ENCODE measurements at places on chromosomes 4 and X.

- no peak for DNase-seq
These were observed 39.3 kb downstream of the GASK1B start for GRCh38 chr4:158133551-158133950.

- no peak for DNase-seq
These were observed 1.2 kb upstream of the SLC2A9 start for GRCh38 chr4:10022346-10023049.

DNA sequence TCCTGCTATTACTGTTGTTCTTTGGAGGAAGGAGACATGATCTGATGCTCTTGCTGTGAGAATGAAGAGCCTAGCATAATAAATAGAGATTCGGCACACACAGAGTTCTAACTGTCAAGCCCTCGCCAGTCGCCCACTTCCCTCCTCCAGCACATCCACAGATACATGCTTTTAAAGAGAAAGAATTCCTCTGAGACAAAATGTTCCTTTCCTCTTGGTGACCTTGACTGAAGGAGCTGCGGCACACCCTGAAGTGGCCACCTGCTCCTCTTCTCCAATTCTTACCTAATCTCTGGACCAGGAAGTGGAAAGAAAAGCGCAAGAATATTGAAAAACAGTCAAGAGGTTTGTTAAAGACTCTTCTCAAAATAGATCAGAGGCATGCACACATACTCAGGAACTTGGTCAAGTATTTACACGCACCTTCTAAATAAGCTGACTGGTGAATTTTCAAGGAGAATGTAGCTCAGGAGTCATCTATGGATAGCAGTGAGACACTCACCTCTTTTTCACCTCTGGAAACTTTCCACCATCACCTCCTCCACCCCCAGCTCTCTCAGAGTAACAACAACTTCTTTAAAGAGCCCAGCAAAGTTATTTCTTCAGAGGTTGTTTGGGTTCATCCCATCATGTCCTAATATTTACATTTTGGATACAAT lies 95.4 kb downstream of the PARM1 start:
- DNase-seq = no peak

- no peak for DNase-seq
These were observed 23.6 kb upstream of the SMPX start for GRCh38 chrX:21781525-21781924.

- no peak for DNase-seq
These were observed 48.5 kb downstream of the APOOL start for GRCh38 chrX:85052205-85052604.

GRCh38 chrX:136354201-136354600 lies 53.4 kb downstream of the ADGRG4 start:
- no peak for DNase-seq

DNA sequence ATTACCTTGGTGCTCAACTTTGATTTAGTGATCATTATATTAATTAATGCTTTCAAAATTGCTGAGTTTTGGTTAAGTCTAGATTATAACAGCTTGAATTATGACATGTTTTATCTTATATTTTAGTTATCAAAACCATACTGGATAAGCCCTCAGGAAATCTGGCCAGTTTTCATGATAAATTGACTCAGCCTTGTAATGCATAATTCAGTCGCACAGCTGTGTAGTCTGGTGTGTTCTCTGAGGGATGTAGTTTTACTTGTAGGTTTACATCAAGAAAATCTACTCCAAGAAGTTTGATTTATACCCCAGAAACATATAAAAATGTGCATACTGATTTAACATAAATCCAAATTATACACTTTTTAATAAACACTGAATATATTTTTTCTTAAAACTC lies 477.5 kb downstream of the SPRY1 start:
- no peak for DNase-seq

DNA sequence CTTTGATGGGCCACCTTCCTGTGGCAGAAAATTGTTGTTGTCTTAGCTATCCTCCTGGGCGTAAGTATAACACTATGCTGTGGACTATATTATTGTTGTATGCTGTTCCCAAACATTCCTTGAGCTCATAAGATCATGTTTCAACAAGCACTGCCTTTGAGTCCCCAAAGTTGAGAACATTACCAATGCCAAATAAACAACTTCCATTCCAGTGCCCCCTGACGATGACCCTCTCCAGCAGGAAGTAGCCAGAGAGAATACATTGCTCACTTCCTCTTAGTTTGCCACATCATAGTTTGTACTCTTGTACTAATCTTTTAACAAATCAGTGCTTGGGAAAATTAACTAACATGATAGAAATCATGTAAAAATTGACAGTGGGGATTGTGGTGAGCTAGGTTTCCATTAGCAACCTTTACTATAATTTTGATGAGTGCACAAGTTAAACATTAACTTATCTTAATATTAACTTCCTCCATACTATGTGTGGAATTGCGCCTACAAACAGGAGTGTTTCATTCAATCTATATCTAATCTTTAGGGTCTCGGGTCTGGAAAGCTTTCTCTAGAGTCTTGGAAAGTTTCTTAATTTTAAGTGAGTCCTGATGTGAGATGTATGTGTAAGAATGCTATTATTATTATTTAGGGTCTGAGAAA lies 20.3 kb upstream of the DHX15 start:
- DNase-seq = no peak

DNA sequence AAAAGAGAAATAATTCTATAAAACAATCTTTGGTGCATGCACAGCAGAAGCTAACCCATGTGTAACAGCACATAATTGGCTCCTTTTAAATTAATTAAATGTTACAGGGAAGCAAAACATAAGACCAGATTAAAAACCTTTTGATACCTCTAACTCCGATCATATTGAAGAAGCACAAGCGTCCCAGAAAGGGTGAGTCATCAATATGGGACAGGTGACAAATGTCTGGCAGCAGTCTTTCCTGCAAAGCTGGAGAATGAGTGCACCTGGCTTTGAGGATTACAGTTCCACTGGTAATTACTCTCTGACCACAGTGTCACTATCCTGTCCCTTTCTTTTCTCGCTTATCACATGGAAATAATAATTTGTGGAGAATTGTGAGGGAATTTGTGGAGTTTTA lies 94.6 kb downstream of the FAM9B start:
- no peak for DNase-seq

GRCh38 chr4:28167411-28167810 lies 1306.8 kb downstream of the STIM2 start:
- DNase-seq = no peak

- no peak for DNase-seq
These were observed 50.8 kb upstream of the STIM2 start for GRCh38 chr4:26809811-26810210.

- peak; percentile 6 for DNase-seq
These were observed at the start of gene FAAH2 for GRCh38 chrX:57286507-57287251. Gene FAAH2 (plus strand): TSS chrX:57286706. CDS start chrX:57286826, 120 bp downstream.

DNA sequence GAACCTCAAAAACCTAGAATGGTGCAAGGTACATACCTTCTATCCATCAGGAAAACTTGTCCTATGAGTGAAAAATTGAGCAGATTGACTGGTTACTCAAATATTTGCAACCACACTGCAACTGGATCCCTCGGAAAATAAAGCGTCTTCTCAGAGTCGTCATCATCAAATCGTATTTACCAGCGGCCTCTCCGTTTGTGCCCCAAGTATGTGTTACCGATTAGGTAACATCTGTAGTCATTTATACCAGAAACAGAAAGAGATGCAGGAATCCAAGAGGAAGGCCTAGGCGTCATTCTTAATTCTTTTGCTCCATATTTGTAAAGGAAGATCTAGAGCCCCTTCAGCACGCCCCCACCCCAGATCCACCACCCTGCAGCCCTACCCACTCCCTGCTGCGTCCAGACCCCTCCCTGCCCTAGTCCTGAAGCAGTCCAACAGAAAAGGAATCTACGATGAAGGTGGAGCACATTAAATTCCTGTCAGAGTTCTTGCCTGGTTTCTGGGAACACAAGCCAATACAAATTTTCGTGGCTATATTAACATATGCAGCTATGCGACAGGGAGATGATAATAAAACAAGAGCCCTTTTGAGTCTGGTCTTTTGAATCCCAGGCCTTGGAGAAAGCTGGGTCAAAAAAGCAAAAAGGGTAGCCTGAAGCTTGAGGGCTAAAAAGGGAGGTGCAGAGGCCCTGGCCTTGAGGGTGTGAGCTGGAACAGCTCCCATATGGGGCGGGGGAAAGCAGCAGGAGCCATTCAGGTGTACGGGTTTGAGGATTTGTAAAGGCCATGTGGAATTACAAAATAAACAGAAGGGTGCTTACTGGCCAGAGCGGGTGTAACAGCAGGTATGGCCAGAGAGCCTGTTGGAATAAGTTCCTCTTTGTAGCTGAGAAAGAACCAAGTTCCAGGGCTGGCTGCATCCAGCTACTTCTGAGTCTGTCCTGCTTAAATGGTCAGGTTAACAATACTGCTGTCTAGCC lies 77.0 kb downstream of the ZNF827 start:
- DNase-seq = no peak

DNA sequence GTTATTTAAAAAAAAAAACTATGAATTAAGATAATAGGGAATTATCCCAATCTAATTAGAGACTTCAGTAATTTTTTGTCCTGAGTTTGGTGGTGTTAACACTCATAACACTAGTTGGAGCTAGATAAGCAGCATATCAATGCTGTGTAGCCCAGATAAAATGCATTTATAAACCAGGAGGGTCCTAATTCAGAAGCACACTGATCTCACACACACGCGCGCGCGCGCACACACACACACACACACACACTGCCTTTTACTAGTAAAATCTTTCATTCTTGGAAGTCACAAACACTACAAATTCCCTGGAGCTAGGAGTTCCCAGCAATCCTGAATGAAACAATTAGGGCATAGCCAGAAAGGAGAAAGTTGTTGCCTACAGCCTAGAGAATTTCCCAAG lies 3.2 kb downstream of the UNC5C start:
- DNase-seq = no peak

DNA sequence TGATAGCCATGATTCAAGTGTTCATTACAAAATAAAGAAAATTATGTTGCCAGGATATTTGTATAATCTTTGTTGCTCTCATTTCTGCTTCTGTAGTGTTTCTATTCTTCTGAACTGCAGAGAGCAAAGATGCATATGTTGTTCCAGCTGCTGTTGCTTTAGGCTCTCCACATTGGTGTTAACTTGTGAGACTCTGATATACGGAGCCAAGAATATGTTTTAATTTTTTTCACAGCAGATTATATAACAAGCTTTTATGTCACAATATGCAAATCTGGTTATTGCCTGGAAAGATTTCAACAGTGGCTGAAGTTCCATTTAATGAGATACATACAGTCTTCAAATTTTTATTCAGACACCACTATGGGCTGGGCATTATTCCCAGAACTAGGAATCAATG lies 655.0 kb downstream of the GRXCR1 start:
- no peak for DNase-seq

DNA sequence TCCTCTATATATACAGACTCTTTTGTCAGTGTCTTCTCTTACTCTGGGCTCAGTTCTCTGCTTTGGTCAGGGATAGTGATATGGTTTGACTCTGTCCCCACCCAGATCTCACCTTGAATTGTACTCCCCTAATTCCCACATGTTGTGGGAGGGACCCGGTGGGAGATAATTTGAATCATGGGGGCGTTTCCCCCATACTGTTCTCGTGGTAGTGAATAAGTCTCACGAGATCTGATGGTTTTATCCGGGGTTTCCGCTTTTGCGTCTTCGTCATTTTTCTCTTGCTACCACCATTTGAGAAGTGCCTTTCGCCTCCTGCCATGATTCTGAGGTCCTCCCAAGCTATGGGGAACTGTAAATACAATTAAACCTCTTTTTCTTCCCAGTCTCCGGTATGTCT lies 144.4 kb downstream of the GLUD2 start:
- DNase-seq = no peak

GRCh38 chr4:58602731-58603359 lies 1492.7 kb upstream of the IGFBP7 start:
- DNase-seq = no peak

GRCh38 chr4:155819066-155819465 lies 47.0 kb downstream of the ASIC5 start:
- no peak for DNase-seq

GRCh38 chr4:184787766-184788503 lies 37.8 kb downstream of the ACSL1 start:
- DNase-seq = no peak

DNA sequence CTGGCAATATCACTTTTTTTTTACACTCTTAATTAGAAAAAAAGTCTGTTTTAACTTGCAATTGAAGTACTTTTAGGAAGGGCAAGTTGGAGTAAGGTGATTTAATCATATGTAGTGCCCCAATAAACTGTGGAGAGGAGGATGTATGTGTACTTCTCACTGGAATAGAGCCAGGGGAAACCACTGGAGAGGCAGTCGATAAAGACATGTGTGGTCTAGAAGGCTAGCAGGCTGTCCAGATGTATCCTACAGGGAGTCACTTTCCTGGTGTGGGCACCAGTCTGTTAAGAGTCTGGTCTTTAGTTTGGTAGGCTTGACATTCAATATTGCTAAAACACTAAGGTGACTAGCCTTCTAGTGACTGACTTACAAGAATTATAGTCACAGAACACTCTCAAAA lies 9.6 kb upstream of the SGMS2 start:
- DNase-seq = no peak

GRCh38 chr4:87075876-87076275 lies 141.1 kb downstream of the AFF1 start:
- no peak for DNase-seq

GRCh38 chrX:2691543-2692220 lies 587 bp downstream of the CD99 start:
- DNase-seq = no peak

GRCh38 chr4:152267811-152268210 lies 268.1 kb downstream of the FBXW7 start:
- DNase-seq = no peak

- no peak for DNase-seq
These were observed 50.4 kb downstream of the FHIP1A start for GRCh38 chr4:151459375-151459774.

GRCh38 chr4:70681704-70682103 lies 6.6 kb upstream of the UTP3 start:
- no peak for DNase-seq

DNA sequence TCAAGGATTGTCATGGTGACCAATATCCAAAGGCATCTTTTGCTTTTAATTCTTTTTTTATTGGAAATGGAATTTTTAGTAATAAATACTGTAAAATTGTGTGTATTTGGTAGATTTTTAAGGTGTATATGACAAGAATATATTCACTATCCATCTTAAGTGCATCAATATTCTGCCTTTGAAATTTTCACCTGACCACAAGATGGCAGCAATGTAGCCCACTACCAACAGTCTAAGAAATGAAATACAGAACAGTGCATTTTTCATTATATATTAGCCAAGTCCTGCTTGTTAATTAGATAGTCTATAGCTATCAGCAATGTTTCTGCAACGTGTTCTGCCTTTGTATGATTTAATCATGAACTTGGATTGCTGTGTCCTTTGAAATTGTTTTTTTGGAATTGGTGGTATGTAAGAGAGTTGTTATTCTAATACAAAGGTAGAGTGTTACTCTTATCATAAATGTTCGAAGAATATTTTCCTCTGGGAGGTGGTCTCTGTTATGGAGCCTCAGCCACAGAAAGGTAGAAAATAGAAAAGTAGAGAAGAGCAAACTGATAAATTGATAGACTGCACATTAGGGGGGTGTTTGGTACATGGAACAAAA lies 38.2 kb downstream of the HPGDS start:
- no peak for DNase-seq

DNA sequence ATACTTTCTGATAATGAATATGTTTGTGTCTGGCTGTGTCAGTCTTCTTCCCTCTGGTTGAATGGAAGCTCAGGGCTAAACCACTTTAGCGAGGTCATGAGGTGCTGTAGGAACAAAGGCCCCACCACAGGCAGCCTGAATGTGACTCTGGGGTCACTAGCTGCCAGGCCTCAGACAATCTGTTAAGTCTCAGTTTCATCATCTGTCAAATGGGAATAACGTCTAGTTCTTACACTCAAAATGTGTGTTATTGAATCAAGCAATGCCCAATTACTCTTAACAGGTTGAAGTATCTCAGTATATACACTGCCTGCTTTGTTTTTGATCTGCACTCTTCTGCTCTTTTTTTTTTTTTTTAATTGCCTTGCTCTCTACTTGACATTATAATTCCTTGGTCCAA lies 148.6 kb downstream of the STK32B start:
- DNase-seq = no peak

Measured in NCI-H187 (cell line).